ENCODE measurements at places on chromosomes 1 and 21.
A peak's percentile ranks its signal among the peaks of the same experiment; 100 is the strongest.

GRCh38 chr1:5718831-5719632, 273.2 kb downstream of the NPHP4 start:
- no peak for DNase-seq

GRCh38 chr1:180372728-180373127, 129.6 kb downstream of the ACBD6 start:
- no peak for DNase-seq

- DNase-seq, result no peak
These were observed 1.5 kb downstream of the SPATC1L start for GRCh38 chr21:46182548-46183336.

DNA sequence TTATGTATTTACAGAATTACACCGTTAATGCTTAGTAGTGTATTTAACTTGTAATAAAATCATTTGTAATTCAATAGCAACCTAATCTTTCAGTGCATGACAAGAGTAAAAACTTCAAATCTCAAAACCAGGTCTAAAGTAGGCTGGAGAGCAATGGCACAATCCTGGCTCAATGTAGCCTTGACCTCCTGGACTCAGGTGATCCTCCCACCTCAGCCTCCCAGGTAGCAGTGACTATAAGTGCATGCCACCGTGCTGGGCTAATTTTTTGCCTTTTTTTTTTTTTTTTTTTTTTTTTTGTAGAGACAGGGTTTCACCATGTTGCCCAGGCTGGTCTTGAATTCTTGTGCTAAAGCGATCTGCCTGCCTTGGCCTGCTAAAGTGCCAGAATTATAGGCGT, 11.3 kb downstream of the IPP start:
- DNase-seq, result no peak

GRCh38 chr1:192167911-192168700, 9.8 kb downstream of the RGS18 start:
- DNase-seq, result no peak

- DNase-seq, result no peak
These were observed 8.8 kb upstream of the ATG4C start for GRCh38 chr1:62774971-62775595.

- DNase-seq, result no peak
These were observed 103.1 kb downstream of the ST6GALNAC3 start for GRCh38 chr1:76177615-76178014.

- DNase-seq, result peak; percentile 78
These were observed 162.6 kb upstream of the IRF2BP2 start for GRCh38 chr1:234772345-234773147.

DNA sequence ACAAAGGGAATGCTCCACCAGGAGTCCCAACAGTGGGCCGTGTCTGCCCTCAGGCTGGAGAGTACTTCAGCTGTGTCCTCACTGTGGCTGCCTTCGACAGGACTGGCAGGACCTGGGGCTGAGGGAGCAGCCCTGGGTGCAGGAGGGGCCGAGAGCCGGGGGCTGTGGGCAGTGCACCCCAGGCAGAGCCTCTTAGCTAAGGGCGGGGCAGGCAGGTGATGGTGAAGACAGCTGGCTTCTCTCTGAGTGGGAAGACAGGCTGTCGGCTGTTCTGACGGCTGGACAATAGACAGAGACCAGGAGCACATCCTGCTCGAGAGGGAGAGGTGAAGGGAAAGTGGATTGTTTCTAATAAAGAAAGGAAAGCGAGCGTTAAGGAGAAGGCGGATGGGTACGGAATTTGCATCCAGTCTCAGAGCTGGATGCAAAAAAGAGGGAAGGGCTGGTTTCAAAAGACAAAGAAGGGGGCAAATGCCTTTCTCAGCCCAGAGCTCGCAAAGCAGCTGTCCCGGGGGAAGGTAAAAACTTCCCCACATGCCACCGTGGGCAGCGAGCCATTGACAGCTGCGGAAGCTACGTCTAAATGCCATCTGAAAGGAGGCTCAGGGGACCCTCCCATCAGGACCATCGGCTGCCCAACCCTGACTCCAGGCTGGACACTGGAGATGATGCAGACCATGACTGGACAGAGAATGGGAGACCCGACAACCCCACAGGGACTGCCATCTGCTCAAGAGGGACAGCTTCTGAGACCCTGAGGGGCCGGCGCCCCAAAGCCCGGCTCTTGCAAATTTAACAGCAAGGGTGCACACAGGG, 92.0 kb downstream of the STUM start:
- DNase-seq, result no peak

- no peak for DNase-seq
These were observed 5.3 kb upstream of the C1orf174 start for GRCh38 chr1:3905266-3905952.

GRCh38 chr1:97144527-97144926, 422.9 kb downstream of the PTBP2 start:
- no peak for DNase-seq

DNA sequence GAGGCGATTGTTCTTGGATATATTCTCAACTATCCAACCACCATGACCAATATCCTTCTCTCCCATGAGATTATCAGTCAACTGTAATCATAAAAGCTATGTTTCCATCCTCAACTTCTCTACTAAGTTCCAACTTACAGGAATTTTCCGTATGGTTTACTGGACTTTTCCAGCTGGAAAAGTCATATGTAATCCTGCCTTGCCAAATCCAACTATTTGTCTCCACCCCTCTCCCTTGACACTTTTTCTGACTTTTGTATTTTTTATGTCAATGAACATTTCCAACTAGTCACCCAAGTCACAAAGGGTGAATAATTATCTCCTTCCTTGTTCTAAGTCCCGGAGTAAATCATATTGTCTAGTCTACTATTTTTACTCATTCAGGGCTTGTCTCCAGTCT, 293.1 kb downstream of the USP25 start:
- DNase-seq, result no peak

- DNase-seq, result no peak
These were observed 127.0 kb upstream of the TIAM1 start for GRCh38 chr21:31470896-31471694.

DNA sequence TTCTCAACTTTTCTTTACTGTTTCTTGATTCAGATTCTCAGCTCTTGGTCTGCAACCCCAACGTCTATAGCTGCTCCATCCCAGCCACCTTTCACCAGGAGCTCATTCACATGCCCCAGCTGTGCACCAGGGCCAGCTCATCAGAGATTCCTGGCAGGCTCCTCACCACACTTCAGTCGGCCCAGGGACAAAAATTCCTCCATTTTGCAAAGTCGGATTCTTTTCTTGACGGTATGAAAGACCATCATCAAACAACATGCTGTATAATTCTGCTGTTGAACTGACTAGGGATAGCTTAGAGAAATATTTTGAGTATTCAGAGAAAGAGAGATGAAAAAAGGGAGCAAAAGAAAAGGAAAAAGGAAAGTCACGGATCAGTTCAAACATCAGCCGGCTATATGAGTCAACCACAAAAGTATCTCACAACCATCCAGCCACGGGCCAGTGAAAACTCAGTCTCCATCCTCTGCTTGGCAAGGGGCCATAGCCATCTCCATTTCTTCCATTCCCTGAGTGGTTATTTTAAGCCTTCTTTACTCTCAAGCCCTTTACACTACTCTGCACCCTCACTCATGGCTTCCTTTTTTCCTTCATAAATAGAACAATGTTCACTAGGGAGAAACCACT, 14.1 kb downstream of the DNASE2B start:
- DNase-seq, result no peak

All from activated naive CD4-positive, alpha-beta T cell treated with anti-CD3 and anti-CD28 coated beads, Interleukin-2, amount 50 U/mL, for 72 hours (primary cell).